Mucosa of gallbladder (tissue), 1 donor: ENCODE measurements at places on chromosomes 1 and 21. TPM values are rescaled to one million over a fixed set of nuclear protein-coding genes. Genes with fewer than 3 reads are reported as not detected.

GRCh38 chr1:28840928-28841544 lies 29.1 kb downstream of the OPRD1 start:
- no peak for DNase-seq

GRCh38 chr1:57621776-57622175 lies 197.9 kb upstream of the DAB1 start:
- no peak for DNase-seq

DNA sequence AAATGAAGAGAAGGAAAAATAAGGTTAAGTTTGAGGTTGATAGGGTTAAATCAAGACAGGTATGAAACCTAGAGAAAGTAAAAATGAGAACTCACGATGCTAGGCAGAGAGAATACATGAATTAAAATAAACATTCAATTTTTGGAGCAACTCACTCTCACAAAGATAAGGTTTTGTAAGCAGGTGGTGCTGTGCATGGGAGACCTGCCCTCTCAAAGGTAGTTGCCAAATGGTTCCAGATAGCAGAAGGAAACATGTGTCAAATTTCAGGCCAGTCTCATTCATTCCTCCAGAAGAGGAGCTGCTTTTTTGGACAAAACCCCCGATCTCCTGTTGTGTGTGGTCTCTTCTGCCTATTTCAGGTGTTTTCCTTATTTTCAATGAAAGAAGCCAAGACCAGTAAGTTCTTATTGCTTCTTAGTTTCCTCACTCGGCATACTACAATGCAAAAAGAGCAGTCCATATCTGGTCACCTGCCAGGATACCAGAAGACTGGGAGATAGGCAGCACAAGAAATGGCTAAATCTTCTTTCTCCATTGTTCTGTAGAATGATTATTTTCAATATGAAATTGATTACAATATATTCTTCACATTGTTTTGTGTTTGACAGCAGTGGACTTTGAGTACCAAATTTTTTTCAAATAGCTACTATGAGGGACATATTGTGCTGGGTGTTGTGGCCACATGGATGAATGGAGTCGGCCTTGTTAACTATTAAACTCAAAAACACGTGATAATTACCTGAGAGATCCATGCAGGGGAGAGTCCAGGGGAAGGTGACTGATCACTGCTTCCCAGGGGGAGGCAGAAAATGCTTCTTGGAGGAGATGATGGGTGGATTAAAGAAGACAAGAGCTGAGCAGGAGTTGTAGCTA lies 3.6 kb downstream of the CR1L start:
- no peak for DNase-seq

DNA sequence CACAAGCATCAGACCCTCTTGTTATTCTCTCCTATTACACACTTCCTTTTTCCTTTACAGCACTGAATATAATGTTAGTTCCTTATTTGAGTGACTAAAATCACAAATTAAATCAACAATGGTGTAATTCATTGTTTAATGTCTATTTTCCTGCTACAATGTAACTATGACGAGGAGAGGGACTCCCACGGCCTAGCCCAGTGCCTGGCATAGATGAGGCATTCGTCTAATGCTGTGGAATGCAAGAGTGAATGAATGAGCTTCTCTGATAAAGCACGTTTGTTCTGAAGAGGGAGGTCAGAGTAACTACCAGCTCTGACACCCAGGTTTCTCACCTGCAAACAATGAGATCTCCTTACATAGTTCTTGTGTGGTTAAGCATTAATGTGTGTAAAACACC lies 479.4 kb downstream of the OMA1 start:
- no peak for DNase-seq

CITED4 gene
- total RNA-seq: 86.1 TPM

GNG12 gene
- total RNA-seq: 89.9 TPM
